ENCODE measurements at places on chromosomes 7 and 10. TPM values are rescaled to one million over a fixed set of nuclear protein-coding genes. Genes with fewer than 3 reads are reported as not detected.

The LRRN3 gene
- total RNA-seq: 101 TPM

DNA sequence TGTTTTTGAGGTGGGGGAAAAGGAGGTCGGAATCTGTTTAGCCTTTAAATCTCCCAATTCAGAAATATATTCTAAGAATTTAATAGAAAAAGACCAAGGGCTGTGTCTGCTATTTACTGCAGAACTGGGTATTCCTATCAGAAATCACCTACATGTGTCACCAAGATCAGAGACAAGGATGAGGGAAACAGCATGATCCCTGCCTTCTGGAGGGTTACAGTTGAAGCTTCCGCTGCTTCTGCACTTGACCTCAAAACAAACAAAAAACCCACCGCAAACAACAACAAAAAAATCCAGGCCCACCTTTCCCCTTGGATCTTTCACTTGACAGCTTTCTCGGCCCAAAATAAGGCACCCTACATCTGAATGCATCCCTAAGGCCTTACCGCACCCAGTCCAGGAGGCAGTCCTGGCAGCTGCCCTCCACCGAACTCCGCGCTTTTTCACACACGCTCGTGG lies 750 bp upstream of the CDK14 start:
- peaks cover 9% of the 10 kb centered on the region for H3K27me3 ChIP-seq
- H3K4me3 ChIP-seq: no peak overlapping the region
- H3K36me3 ChIP-seq: no peaks in the 10 kb centered on the region
- H3K4me1 ChIP-seq: peaks cover 8% of the 10 kb centered on the region

DNA sequence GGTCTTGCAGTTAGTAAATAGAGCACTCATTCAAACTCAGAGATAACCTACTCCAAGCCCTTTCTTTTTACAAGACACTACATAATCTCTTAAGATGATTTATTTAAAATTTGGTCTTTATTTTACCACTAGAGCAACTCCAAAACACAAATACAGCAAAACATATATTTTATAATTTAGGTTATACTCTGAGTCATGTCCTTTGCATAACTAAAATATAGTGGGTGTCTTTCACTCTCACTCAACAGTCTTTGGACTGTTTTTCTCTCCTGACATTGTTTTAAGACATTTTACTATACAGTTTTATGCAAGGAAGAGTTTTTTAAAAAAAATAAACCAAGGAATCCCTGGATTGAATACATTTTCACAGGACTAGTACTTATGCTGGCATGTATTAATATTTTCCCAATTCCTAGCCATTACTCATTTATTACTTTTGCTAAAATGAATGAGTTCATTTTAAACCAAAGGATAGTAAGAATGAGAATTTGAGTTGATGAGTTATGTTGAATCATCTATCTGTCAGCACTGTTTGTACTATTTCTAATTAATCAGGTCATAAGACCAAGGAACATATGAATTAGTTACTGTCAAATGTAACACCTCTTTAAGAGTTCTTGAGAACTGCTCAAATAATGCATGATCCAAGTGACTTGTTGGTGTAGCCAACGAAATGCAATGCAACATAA lies 303.1 kb upstream of the FZD1 start:
- no peak overlapping the region for H3K4me3 ChIP-seq
- no peak overlapping the region for H3K27ac ChIP-seq
- no peak for DNase-seq
- H3K27me3 ChIP-seq: no peaks in the 10 kb centered on the region
- no peaks in the 10 kb centered on the region for H3K4me1 ChIP-seq

DNA sequence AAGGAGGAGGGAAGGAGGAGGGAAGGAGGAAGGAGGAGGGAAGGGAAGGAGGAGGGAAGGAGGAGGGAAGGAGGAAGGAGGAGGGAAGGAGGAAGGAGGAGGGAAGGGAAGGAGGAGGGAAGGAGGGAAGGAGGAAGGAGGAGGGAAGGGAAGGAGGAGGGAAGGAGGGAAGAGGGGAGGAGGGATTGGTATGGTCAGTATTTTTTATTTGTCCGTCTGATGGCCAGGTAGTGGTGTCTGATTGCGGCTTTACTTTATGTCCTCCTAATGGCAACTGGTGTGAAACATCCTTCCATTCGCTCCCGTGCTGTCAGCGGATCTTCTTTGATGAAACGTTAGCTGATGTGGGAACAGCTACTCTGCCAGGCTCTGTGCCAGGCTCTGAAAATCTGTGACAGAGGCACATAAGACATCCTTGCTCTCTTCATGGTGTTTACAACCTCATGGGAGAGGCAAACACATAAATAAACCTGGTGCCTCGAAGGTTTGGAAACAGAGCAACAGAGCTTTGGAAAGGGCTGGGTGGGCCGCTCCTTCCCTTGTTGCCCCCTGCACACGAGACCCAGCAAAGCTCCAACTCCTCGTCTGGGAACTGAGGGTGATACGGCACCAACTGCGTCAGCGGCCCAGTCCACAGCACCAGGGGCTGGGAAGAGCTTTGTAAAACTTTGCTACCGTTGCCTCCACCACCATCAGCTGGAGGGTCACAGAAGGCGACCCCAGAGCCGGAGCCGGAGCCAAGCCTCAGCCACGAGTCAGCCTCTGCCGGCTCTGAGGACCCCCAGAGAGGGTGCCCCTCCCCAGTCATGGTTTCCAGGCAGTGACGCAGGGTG lies 40.3 kb downstream of the PDGFA start:
- no peaks in the 10 kb centered on the region for H3K4me1 ChIP-seq
- no peak overlapping the region for H3K4me3 ChIP-seq
- DNase-seq: no peak
- H3K36me3 ChIP-seq: no peaks in the 10 kb centered on the region
- no peaks in the 10 kb centered on the region for H3K27me3 ChIP-seq

The RSPH10B gene
- not detected for total RNA-seq

- no peaks in the 10 kb centered on the region for H3K27me3 ChIP-seq
- H3K27ac ChIP-seq: no peak overlapping the region
- H3K4me3 ChIP-seq: no peak overlapping the region
- H3K4me1 ChIP-seq: no peaks in the 10 kb centered on the region
- no peak for DNase-seq
Observed at GRCh38 chr10:17116193-17116592, 13.4 kb downstream of the CUBN start.

The HOXA6 gene
- not detected for total RNA-seq

Measured in CD8-positive, alpha-beta memory T cell (primary cell).